HuH-7.5 (cell line): ENCODE measurements at places on chromosomes 5 and 9.
A peak's percentile ranks its signal among the peaks of the same experiment; 100 is the strongest.

- no peak for DNase-seq
Measured at GRCh38 chr9:28981129-28981528, 1407.8 kb upstream of the C9orf72 start.

GRCh38 chr5:80641353-80641752 is 13.1 kb upstream of the MSH3 start:
- no peak for DNase-seq

DNA sequence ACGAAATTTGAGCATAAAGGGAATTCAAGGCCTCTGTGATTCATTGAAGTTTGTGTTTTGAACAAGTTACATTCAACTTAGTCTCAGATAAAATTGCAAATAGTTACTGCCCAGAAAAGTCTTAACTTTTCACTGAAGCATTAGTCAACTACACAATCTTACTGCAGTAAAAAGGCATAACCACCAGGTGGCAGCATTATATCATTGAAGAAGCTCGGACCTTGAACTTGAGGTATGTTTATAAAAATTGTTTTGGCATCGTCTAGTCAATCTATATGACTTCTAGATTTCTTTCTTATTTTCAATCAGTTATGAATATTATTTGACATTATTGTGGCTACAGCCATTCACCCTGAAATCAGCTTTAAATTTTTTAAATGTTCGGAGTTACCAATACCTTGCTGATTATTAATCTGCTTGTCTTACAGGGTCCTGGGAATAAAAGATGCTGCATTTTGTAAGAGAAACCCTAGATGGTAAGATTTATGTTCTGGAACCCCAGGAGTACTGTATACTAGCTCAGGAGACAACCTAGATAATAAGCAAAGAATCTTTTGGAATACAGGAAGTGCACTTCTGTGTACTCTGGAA is 83.9 kb upstream of the GRAMD2B start:
- DNase-seq: peak; percentile 12

- DNase-seq: no peak
Measured at GRCh38 chr9:13380903-13381302, 101.4 kb upstream of the MPDZ start.

DNA sequence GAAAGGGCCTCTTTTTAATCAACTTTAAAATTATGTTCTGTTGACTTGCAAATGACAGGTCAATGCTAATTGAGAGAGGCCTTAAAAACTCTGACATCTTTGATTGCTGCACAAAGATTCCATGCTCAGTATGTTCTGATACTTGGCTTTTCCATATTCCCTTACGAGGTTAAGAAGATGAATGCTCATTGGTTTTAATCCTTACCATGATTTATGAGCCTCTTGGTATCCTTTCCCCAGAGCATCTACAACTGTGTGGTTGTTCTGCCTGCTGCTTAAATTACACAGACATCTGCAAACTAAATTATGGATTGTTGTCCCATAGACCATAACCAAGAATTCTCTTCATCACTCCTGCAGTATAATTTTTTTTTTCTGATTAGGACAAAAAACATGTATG is 352.6 kb downstream of the CDH12 start:
- no peak for DNase-seq

GRCh38 chr9:93575796-93576257 is 557 bp upstream of the PHF2 start:
- peak; percentile 74 for DNase-seq
